Pancreas (tissue), 10 donors: ENCODE measurements at places on chromosomes 12 and 14.

- no peak for DNase-seq
Measured at GRCh38 chr12:19744705-19745218, 305.5 kb downstream of the AEBP2 start.

- DNase-seq: no peak
Measured at GRCh38 chr14:32343926-32344430, 14.9 kb downstream of the AKAP6 start.

- DNase-seq: no peak
Measured at GRCh38 chr12:52073531-52074381, 4.0 kb downstream of the ATG101 start.

GRCh38 chr12:12491606-12492005 is 71.1 kb downstream of the DUSP16 start:
- no peak for DNase-seq

DNA sequence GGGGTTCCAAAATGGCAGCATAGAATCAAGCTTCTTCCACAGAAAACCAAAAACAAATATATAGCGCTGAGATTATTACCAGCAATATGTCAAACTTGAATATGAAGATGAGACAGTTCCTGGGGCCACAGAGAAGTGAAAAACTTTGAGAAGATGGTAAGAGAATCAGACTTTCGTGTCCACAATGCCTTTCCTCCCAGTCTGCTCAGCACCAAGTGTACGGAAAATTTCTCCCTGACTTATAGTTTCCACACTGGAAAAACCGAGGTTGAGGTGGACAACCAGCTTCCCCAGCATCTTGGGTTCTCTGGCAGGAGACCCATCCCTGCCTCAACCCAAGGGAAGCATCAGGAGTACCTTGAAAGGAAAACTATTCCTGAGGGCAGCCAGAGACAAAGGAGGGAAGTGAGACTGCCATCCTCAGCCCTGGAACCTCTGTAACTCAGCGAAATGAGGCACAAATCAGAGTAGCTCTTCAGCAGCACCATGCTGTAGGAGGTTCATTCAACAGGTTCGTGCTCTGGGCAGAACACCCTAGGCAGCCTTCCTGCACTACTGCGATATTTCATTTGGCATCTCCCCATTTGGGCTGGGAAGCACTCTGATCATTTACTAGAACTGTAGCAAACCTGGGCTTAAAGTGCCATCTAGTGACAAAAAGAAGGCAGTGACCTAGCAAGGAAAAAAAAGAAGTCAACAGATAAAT is 52.4 kb upstream of the CAPRIN2 start:
- peak; percentile 45 for DNase-seq

- DNase-seq: no peak
Measured at GRCh38 chr14:50796390-50796789, 34.6 kb downstream of the NIN start.

- DNase-seq: peak; percentile 79
Measured at GRCh38 chr12:96258104-96258961, 64.2 kb downstream of the ELK3 start.

GRCh38 chr14:60757567-60758002 is 23.0 kb downstream of the MNAT1 start:
- no peak for DNase-seq

DNA sequence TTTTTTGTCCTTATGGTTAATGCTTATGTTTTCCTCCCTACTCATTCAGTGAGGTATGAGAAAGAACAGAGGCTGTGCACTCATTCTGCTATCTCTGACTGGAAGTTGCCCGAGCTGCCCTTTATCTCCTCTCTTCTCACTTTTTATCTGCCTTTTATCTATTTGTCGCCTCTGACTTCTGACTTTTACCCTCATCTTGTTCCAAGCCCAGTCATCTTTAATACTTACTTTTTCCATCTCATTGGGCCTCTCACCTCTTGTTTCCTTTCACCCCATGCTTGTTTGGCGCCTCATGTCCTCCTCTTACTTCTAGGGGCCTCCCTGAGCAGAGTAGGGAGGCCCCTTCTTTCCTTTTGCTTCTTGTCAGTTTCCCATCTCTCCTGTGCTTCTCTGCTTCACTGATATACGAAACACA is 50.7 kb downstream of the DIP2B start:
- no peak for DNase-seq

DNA sequence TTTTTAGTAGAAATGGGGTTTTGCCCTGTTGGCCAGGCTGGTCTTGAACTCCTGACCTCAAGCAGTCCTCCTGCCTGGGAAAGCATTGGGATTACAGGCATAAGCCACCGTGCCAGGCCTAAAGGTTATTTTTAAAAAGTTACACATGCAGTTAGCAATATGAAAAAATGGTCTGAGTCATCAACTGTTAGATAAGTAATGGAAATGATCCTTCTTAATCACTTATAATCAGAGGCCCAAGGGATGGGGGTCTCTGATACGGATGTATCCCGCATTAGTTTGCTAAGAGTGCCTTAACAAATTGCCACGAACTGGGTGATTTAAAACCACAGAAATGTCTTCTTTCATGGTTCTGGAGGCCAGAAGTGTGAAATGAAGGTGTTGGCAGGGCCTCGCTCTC is 54.1 kb upstream of the FERMT2 start:
- DNase-seq: no peak

GRCh38 chr14:69876848-69877306 is 2.3 kb upstream of the SMOC1 start:
- DNase-seq: peak; percentile 35

DNA sequence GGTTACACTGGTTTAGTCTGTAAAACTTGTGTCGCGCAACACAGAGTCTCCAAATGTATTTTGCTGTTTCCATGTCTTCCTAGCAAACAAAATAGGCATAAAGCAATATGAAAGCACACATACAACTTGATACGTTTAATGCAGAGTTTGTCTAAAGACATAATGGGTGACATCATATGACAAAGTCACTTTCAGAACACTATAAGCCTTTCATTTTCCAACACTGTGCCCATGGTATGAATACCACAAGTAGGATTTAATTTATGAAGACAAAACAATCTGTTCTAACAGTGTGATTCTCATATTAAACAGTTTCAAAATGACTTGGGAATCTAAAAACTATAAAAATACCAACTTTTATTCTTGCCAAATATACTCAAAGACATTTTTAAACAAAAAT is 58.4 kb downstream of the PTPN21 start:
- DNase-seq: no peak

- no peak for DNase-seq
Measured at GRCh38 chr12:65961190-65962035, 137.1 kb downstream of the HMGA2 start.

- no peak for DNase-seq
Measured at GRCh38 chr14:61003571-61003970, 22.5 kb downstream of the SLC38A6 start.

DNA sequence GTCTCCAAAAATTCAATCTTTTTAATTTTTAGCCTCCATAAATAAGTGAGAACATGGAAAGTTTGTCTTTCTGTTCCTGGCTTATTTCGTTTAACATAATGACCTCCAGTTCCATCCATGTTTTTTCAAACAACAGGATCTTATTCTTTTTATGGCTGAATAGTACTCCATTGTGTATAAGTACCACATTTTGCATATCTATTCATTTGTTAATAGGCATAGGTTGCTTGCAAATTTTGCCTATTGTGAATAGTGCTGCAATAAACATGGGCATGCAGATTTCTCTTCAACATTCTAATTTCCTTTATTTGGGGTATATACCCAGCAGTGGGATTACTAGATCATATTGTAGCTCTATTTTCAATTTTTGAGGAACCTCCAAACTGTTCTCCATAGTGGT is 16.1 kb upstream of the PAH start:
- DNase-seq: no peak

DNA sequence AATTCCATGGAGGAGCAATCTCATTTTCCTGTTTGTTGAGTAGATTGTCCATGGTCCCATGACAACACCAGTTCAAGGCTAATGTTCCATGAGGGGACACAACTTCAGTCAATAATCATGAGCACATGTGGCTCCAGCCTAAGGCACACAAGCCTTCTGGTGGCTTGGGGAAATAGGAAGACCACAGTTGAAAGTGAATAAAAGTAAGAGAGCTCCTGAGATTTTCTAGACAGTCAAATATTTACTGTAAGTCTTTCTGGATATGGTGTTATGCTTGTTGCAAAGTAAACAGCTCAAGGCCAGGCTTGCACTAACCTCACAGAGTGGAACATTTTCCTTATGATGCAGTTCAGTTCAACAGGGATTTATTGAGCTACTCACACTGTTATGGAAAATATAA is 206.9 kb upstream of the SLC38A2 start:
- DNase-seq: no peak

DNA sequence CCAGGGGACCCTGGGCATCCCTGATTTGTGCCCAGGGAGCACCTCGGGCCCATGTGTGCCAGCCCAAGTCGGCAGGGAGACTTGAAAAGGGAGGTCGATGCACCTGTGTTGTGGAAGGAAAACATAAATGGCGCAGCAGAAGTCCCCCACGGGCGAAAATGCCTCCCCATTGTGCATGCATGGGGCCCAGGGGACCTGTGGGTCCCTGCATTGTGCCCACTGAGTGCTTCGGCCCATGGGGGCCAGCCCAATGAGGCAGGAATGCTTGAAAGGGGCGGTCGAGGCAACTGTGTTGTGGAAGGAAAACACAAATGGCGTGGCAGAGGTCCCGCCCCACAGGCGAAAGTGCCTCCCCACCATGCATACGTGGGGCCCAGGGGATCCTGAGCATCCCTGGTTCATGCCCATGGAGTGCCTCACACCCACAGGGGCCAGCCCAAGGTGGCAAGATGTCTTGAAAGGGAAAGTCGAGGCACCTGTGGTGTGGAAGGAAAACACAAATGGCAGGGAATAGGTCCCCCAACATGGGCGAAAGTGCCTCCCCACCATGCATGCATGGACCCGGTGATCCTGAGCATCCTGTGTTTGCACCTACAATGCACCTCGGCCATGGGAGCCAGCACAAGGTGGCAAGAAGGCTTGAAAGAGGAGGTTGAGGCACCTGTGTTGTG is 368.0 kb downstream of the ALG10 start:
- DNase-seq: no peak

DNA sequence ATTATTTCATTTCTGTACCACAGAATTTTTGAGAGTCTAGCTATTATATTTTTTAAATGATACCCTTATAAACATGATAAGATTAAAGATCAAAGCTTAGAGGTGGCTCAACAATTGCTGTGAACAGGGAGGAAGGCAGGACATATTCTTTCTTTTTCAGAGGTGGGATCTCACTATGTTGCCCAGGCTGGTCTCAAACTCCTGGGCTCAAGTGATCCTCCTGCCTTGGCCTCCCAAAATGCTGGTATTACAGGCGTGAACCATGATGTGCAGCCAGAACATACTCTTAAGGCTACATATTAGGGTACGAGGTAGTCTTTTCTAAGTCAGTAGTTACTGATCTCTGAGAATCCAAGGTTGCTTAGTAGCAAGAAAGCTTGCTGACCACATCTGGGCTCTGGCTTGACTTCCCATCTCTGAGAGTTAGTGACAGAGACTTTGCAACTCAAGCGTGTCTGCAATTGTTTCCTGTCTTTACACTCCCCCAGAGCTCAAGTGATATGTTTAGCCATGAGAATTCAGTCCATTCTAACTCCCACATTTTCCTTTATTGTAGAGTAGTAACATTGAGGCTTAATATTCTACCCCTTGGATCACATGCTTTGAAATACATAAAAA is 8.6 kb downstream of the RAB5B start:
- DNase-seq: no peak

- no peak for DNase-seq
Measured at GRCh38 chr12:452667-453210, 7.0 kb upstream of the B4GALNT3 start.

DNA sequence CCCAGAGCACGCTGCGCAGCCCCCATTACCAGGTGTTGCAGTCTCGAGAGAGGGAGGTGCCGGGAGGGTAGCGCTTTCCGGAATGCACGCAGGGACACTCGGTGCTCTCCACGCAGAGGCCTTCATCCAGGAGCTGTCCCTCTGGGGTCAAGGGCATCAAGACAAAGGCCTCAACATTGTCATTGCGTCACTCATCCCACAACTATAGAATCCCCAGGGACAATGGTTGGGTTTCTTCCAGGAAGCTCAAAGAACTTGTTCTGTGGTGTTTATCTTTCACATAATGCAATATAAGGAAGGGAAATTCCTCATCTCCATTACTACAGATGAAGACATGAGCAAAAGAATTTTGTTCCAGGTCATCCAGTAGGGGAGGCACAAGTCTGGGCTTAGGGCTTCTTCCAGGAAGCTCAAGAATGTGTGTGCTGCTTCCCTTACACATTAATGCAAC is 52.1 kb downstream of the VWF start:
- no peak for DNase-seq

GRCh38 chr12:23115984-23116383 is 491.0 kb downstream of the ETNK1 start:
- no peak for DNase-seq

- no peak for DNase-seq
Measured at GRCh38 chr12:91179966-91180561, 2.6 kb downstream of the DCN start.

GRCh38 chr14:103436533-103436932 is 51.3 kb downstream of the MARK3 start:
- no peak for DNase-seq

DNA sequence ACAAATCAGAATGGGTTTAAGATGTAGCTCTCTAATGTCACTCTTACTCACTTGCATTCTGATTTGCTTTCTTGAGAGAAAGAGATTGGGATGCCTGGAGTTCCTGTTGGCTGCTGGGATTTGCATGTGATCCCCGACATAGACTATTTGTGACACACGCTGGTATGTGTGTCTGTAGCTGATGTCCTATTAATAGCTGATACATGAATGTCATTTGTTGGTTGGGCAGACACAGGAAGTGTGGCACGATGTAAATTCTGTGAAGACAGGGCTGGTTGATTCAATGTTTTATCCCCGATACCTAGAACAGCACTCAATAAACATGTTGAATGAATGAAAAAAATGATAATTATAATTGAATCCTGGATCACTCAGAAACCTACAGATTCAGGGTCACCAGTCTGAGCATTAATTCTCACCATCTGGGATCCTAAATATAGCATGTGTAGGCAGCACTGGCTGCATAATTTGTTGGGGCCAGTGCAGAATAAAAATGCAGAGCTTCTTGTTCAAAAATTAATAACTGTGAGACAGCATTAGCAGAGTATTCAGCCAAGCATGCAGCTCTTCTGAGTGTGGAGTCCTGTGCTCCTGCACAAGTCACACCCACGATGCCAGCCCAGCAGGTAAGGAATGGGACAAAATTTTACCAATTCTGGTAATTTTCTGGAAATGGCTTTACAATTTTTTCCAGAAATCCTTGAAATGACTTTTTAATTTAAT is 35.5 kb upstream of the SOCS2 start:
- DNase-seq: no peak

DNA sequence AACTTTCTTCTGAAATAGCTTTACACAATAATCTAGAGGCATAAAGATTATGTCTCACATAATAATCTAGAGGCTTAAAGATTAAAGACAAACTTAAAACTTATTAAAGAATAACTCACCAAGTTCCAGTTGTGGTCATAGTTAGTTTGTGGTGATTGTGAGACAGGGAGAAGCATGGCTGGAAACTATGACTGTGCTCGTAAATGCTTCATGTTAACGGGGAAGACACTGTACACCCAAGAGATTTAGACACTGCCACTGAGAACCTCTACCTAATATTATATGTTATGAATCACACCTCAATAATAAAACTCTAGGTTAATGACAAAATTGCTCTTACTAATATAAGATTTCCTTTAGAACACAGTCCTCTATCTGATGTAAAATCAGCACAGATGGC is 541.6 kb downstream of the TMEM121 start:
- DNase-seq: no peak
